ENCODE measurements at places on chromosomes 7 and 10.

GRCh38 chr10:97597778-97598177 is 8.3 kb downstream of the C10orf62 start:
- DNase-seq = no peak

DNA sequence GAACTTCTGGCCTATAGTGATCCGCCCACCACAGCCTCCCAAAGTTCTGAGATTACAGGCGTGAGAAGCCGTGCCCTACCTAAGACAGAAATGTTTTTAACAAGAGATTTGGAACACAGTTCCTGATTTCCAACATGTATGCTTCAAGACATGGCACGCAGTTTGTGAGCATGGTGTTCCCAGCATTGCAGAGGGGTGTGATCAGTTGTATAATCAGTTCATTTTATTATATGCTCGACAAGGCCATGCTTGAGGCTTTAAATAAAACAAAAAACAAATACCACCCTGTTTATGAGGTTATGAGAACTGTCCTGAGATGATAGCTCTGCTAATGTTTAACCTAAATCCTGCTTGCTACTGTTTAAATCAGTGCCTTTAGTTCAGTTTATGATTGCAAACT is 60.2 kb downstream of the TASOR2 start:
- no peak for DNase-seq

GRCh38 chr7:158272509-158273137 is 315.0 kb downstream of the PTPRN2 start:
- DNase-seq = no peak

- DNase-seq = no peak
Measured at GRCh38 chr7:26625286-26625685, 239.1 kb downstream of the SKAP2 start.

DNA sequence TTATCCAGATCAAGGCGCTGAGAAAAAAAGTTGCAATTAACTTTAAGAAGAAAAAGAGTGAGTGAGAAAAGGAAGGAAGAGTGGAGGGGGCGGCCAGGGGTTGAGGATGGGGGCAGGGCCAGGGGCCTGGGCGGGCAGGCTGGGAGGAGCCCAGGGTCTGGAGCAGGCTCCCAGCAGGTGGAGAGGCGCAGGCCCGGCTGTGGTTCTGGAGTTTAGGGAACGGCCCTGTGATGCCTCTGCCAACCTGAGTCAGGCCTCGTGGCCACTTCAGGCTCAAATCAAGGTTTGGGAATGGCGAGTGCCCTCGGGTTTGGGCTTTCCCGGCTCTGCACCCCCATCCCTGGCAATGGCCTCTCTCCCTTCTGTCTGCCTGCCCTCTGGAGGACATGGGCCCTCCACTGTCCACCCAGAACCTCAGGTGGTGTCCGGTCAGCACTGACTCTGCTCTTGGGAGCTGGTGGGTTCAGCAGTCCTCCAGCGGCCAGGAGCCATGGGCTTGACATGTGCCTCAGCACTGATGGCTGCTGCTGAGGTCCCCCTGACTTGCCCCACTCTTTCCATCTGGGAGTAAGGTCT is 41.0 kb upstream of the EMX2 start:
- DNase-seq = no peak

DNA sequence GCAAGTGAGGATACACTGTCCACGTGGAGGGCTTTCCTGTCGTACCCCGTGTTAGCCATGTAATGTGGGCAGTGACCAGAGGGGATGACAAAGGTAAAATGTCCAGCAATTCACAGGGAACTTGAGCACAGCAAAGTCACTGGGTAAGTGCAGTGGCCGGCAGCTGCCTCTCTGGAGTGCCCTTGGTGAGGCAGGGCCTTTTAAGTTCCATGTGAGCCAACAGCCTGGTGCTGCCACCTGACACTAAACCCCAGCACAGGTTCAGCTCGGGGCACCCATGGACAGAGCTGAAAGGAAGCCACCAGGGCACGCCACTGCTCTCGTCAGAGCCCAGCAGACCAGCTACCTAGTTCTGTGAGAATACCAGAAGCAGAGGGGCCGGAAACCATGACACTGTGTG is 168.3 kb downstream of the PRKAG2 start:
- no peak for DNase-seq

DNA sequence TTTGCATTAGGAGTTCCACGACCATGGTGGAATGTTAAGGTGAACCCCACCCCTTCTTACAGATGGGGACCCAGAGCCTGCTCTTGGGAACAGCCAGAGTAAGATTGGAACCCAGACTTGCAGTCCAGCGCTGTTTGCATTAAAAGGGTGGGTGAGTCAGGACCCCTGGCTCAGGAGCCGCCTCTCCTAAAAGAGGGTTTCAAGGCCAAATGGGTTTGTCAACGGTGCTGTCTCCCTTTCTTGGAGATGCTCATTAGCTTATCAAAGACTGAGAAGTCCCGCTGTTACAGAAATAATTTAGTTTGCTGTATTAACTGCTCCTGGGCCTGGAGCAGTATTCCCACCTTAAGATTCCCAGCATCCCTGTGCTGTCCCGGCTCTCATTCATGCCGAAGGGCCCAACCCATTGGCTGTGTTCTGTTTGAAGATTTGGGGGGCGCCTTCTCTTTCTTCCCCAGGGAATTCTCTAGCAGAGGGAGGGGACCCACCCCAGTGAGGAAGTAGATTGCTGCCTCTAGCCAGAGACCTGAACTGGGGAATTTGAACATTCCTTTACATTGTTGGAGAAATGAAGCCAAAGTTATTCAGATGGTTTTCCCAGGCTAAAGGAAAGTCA is 1.8 kb downstream of the MARVELD1 start:
- DNase-seq = no peak
